ENCODE measurements at places on chromosomes 5 and 9. TPM values are rescaled to one million over a fixed set of nuclear protein-coding genes. Genes with fewer than 3 reads are reported as not detected.

- no peak for DNase-seq
These were observed 432.3 kb upstream of the DAB2 start for GRCh38 chr5:39857041-39857440.

Gene SAXO1
- not detected for total RNA-seq

DNA sequence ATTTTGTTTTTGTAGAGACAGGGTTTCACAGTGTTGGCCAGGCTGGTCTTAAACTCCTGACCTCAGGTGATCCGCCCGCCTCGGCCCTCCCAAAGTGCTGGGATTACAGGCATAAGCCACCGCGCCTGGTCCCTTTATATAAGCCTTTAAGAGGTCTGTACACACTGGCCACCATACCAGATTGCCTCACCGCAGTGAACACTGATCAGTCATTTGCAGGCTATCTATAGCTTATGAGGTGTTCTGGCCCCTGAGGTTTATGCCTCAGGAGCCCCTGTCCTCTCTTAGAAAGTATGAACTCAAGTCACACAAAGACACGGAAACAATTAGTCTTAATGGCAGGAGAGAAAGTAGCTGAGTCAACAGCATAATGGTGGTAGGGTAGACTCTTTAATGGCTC, 14.6 kb downstream of the HINT1 start:
- DNase-seq: no peak

DNA sequence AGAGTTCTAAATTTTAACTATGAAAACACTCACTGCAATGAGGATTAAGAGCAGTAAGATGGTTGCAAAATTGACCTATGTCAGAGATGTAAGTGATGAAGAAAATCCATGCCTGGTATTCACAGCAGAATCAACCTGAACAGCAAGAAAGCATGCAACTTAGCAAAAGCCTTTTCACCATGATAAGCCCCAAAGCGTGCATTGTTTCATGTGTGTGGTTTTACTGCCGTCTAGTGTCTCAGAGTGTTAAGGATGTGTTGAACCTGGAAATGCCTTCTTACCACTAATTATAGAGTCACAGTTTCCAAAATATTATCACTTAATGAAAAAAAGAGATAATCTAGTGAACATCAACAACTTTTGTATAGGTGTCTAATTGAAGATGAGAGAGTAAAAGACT, 415.2 kb upstream of the TRPC7 start:
- no peak for DNase-seq

GRCh38 chr5:33513462-33514185, 72.9 kb downstream of the TARS1 start:
- DNase-seq: no peak

Gene NR2F1-AS1
- total RNA-seq: 0.87 TPM

GRCh38 chr5:57176350-57176857, 2.5 kb downstream of the GPBP1 start:
- no peak for DNase-seq

GRCh38 chr9:102740578-102740977, 254.6 kb upstream of the CYLC2 start:
- no peak for DNase-seq

- DNase-seq: no peak
These were observed 17.0 kb downstream of the FRMPD1 start for GRCh38 chr9:37667706-37668105.

- DNase-seq: peak; percentile 79
These were observed 31.0 kb downstream of the GOLGA2 start for GRCh38 chr9:128244837-128245231.

DNA sequence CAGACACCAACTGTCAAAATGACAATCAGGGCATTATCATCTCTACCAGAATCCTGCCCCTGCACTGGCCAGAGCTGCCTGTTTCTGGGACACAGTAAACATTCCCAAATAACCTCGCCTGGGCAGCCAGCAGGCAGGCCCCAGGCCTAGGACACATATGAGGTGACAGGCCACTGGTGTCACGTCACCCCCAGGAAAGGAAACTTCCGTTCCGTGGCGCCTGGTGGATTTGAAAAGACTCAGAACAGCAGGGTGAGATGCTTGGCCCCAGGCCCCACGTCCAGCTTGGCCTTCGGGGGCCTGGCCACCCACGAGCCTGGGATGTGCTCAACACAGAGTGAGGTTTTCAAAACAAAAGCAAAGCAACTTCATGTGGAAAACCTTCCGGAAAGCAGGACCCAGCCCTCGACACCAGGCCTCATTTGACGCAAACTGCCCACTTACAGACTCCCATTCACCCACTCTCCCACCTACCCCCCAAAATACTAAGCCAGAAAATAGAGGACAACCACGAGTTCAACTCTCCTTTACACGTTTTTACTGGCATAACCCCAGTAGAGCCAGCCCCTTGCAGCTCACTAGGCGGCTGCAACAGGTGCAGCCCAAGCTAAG, 1.2 kb downstream of the SEMA4D start:
- no peak for DNase-seq

- DNase-seq: no peak
These were observed 1149.0 kb downstream of the EFNA5 start for GRCh38 chr5:106521701-106522100.

Gene ACTL7A
- not detected for total RNA-seq

DNA sequence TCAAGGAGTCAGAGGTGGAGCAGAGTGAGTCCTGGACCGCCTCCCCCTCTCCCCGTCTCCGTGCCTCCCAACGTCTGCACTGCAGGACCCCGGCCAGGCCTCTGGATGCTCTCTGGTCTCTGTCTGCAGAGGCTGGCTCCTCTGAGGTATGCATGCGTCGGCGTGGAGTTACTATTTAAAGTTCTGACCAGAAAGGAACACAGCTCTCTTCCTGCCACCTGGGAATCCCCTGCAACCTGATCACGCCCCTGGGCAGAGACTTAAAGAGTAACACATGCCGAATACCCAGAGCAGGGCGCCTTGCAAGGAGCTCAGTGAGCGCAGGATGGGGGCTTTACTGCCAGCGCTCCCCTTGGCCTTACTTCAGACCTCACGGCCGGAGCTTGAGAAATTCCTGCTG, 16.0 kb downstream of the ANXA6 start:
- DNase-seq: no peak

Gene MELK
- 0.59 TPM for total RNA-seq

- no peak for DNase-seq
These were observed 58.0 kb upstream of the IL6ST start for GRCh38 chr5:56052735-56053134.

GRCh38 chr5:138461343-138462125, 3.7 kb upstream of the EGR1 start:
- no peak for DNase-seq

- DNase-seq: no peak
These were observed 22.9 kb downstream of the TGFBI start for GRCh38 chr5:136051486-136052220.

DNA sequence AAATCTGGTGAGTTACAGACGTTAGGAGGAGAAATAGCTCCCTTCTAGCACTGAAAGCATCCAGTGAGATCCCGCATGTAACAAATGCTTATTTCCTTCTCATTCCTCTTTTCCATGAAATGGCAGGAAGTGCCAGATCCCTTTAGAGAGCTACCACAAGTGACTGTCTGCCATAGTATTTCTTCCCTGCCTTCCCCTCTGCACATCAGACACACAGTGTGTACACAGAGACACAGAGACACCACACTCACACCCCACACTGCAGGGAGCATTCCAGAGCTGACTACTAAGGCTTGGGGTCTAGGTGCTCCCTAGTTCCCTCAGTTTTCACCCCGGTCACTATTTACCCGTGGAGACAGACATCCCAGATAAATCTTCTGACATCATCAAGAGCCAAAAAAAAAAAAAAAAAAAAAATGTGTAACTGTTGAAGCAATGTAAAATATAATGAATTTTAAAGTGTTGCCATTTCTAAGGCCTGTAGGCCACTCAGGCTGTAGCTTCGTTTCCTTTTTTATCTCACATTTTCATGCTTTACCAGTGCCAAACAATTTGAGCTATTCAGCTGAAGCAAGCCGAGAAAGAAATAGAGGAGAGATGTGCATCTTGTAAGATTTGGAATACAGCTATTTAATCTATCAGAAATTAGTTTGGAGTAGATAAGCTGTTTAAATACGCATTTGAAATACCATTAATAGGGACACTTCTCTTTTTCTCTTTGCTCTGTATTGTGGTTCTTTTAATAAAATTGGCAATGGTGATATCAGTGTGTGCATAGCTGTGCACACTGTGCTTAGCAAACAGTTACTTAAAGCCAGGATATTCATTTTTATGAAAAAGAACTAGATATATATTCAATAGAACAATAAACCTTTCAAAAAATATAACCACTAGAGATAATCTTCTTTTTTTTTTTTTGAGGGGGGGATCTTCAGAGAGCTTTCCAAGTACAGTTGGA, 405.5 kb downstream of the PDE4D start:
- DNase-seq: no peak

Gene ARID3C
- total RNA-seq: not detected

DNA sequence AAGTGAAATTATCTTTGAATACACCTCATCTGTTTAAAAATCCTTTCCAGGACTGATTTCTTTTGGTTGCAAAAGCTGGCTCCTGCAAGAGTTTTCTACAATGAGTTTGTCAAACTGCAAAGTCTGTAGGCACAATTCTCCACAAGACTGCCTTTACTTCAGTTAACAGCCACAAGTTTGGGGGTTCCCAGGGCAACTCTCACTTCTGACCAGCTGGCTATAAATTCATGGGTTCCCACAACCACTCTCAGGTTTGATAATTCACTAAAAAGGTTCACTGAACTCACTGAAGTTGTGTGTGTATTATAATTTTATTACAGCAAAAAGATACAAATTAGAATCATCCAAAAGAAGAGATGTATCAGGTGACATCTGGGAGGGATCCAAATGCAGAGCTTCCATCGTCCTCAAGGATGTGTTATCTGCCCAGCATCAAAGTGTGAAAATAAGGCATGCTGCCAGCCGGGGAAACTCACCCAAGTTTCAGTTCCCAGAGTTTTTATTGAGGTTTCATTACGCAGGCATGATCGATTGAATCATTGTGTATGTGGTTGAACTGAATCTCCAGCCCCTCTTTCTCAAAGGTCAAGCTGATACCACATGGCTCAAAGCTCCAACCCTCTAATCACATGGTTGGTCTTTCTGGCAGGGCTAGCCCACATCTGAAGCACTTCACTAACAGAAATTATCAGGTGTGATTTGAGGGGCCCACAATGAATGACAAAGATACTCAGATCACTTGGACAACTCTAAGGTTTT, 19.0 kb upstream of the PSIP1 start:
- DNase-seq: no peak

GRCh38 chr5:55313870-55314617, 6.3 kb downstream of the MTREX start:
- no peak for DNase-seq

Gene RASEF
- total RNA-seq: not detected

Gene OR1Q1
- not detected for total RNA-seq

DNA sequence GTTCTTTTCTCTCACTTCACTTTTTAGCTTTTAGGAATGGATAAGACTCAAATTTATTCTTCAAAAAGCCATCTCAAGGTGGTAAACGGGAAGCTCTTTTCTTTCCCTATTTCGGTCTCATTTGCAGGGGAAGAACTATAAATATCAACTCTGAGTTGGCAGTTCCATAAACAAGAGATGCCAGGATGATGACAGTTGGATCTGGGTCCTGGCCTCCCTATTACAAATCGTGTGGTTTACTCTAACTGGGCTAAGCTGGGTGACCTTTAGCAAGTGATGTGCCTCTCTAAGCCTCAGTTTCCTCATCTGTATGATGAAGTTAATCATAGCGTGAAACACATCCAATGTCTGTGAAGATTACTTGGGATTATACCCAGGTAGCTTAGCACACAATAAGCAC, 44.2 kb downstream of the TLE4 start:
- DNase-seq: no peak

GRCh38 chr9:13351778-13352386, 72.4 kb upstream of the MPDZ start:
- DNase-seq: no peak

DNA sequence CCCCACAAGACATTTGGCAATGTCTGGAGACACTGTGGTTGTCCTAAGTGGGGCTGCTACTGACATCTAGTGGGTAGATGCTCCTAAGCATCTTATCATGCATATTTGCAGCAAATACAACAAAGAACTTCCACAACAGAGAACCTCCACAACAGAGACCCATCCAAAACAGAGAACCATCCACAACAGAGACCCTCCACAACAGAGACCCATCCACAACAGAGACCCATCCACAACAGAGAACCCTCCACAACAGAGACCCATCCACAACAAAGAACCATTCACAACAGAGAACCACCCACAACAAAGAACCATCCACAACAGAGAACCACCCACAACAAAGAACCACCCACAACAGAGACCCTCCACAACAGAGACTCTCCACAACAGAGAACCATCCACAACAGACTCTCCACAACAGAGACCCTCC, 32.8 kb downstream of the ARPC5L start:
- no peak for DNase-seq

- no peak for DNase-seq
These were observed 213.3 kb upstream of the TUSC1 start for GRCh38 chr9:25891527-25891926.

DNA sequence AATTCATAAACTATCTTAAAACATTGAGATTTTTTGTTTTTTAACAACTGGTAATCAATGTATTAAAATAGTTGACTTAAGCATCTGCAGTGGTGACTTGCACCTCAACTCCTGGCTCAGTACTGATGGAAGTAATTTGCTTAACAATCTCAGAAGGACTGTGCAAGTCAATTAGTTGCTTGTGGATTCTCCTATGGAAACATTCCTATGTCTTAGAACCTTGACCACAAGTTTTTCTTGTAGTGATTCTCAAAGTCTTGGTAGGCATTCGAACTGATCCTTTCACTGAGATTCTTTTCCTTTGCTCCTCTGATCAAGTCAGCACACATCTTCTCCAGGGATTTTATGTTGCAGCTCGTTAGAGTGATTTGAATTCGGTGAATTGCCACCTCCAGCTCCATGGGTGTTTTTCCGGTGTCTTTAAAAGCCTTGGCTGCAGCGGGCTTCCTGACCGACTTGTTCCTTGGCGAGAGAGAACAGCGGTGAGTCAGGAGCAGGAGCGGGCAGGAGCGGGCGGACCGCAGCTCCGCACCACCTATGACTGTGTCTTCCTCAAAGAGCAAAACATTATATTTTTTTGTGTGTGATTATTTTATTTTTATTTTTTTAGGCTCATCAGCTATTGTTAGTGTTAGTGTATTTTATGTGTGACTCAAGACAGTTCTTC, 21.1 kb downstream of the HMGXB3 start:
- peak; percentile 28 for DNase-seq

DNA sequence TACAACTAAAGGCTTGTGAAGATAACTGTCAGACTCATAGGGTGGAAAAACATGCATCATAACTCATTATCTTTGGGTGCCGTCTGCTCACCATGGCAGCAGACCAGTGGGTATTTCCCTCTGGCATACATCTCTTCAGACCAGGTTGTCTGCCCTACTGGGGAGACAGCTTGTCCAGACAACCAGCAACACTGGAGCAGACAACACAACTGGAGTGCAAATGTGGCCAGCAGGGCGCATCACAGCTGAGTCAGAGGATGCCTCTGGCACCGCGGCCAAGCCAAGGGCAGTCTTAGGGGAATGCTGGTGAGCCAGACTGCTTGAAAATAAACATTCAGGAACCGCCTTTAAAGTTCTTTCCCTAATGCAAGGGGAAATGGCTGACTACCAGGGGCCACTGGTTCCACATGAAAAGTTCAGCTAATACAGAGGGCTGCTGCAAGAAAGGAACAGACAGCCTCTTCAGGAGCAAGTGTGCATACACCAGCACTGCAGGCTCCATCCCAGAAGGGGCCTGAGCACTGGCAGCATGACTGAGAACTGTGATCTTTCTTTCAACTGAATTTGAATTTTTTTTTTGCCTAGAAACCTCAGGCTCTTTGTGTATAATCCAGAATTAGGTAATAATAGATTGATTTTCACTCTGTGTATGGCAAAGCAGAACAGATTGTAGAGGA, 77.3 kb downstream of the MAMDC2 start:
- DNase-seq: peak; percentile 66

Gene DRD1
- total RNA-seq: 0.12 TPM

Gene GABRA1
- total RNA-seq: not detected

- no peak for DNase-seq
These were observed 2.2 kb downstream of the NR2F1 start for GRCh38 chr5:93585041-93585766.

Measured in heart right ventricle (tissue), 16 donors.